ENCODE measurements at places on chromosomes 1 and 21.

DNA sequence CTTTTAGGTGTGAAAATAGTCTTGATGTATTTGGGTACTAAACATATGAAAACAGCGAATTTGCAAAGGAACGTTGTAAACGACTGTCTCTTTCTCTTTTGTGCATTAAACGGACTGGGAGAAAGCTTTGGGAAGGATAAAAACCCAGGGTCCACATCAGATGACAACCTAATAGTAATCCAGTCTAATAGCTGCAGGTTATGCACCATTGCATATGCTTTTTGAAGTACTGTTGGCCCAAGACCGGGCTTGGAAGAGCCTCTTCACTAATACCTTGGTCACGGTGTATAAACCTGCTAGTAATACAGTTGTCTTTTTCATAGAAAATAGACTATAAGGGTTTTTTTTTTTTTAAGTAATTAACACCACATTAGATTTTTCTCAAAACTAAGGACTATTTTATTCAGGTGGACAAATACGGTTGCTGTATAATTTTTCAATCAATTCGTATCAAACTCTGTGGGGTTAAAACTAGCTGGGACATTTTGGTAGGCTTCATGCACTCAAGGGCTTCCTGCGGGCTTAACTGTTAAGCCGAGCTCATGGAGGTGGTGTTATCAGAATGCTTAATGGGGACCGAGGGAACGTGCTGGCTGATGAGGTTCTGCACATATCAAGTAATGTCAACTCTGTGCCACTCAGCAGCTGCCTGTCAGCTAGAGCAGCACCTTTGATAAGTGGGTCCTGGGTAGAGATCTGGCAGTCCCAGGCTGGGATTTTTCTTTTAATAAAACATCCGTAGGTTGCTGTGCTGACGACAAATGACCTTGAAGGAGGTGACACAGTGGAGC is 2.1 kb downstream of the RYR2 start:
- no peak for DNase-seq

DNA sequence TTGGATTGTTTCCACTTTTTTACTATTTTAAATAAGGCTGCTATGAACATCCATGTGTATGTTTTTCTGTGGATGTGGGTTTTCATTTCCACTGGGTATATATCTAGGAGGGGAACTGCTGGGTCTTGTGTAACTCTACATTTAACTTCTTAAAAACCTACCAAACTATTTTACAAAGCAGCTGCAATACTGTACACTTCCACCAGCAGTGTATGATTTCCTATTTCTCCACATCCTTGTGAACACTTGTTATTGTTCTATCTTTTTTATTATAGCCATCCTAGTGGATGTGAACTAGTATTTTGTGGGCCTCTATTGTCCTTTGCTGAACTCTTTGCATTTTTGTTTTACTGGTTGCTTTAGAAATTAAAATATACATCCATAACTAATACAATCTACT is 33.4 kb downstream of the DIPK1A start:
- DNase-seq, result no peak

DNA sequence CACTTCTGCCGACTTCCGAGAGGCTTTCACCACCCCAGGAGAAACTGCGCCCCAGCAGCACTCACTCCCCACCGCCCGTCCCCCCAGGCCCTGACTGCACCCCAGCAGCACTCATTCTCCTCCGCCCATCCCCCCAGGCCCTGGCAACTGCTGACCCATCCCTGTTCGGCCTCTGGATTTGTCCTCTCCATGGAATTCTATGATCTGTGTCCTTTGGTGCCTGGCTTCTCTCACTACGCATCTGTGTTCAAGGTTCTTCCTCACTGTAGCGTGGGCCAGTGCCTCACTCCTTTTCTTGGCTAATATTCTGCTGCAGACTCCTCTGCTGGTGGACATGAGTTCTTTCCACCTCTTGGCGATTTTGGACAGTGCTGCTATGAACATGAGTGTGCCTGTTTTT is 121.8 kb upstream of the ARHGEF16 start:
- DNase-seq, result no peak

GRCh38 chr1:51634618-51635017 is 17.7 kb downstream of the OSBPL9 start:
- no peak for DNase-seq

DNA sequence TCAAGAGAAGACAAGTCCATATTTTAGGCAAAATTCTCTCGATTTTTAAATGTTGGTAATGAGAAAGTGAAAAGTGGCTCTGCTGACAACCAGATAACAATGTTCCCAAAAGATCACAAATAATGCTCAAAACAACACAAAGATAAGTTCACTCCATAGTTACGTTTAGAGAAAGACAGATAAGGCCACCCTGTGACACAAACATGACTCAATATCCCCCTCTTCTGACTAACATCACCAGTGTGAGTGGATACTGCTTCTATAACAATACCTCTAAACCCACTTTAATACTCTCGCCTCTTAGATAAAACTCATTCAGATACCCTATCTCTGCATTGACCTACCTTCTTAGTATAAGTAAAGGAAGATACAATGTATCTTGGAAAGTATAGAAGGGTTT is 51.2 kb upstream of the RGS7 start:
- DNase-seq, result peak; percentile 12

DNA sequence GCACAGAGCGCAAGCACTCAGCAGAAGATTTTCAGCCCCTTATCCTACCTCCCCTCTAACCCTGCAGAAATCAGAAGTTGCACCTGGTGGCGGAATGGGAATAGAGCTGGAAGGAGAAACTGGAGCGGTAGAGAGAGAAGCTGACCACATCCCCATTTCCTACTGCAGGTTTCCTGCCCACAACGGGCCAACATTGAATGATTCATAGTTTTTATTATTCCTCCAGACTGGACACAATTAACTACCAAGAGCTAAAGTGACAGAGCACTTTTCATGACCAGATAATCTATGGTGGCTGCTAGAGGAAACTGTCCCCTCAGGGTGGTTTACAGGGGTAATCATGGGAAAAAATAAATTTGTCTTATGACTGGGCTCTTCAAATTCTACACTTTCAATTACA is 21.3 kb upstream of the LRRC8D start:
- DNase-seq, result peak; percentile 14

GRCh38 chr1:102535829-102536505 is 539.2 kb upstream of the OLFM3 start:
- no peak for DNase-seq

DNA sequence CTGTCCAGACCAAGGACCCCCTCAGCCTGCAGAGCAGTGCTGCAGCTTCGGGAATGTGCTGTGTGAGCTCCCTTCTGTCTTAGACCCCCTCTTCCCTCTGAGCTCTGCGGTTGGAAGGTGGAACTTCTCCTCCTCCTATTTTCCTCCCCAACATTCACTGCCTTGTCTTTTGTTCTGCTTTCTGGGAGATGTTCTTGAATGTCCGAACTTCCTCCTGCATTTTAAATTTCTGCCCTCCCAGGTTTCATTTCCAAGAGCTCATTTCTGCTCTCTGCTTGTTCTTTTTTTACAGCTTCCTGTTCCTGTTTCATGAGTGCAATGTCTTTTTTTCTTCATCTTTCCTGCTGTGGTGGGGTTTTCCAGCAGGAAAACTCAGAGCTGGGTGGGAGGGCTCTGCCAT is 29.3 kb downstream of the RRP1 start:
- DNase-seq, result no peak

DNA sequence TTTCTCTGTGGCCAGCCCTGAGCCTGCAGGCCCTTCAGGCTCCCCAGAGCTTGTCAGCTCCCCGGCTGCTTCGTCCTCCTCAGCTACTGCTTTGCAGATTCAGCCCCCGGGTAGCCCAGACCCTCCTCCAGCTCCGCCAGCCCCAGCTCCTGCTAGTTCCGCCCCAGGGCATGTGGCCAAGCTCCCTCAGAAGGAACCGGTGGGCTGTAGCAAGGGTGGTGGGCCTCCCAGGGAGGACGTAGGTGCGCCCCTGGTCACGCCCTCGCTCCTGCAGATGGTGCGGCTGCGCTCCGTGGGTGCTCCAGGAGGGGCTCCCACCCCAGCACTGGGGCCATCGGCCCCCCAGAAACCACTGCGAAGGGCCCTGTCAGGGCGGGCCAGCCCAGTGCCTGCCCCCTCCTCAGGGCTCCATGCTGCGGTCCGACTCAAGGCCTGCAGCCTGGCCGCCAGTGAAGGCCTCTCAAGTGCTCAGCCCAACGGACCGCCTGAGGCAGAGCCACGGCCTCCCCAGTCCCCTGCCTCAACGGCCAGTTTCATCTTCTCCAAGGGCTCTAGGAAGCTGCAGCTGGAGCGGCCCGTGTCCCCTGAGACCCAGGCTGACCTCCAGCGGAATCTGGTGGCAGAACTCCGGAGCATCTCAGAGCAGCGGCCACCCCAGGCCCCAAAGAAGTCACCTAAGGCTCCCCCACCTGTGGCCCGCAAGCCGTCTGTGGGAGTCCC is 45.4 kb downstream of the YARS1 start:
- DNase-seq, result no peak

DNA sequence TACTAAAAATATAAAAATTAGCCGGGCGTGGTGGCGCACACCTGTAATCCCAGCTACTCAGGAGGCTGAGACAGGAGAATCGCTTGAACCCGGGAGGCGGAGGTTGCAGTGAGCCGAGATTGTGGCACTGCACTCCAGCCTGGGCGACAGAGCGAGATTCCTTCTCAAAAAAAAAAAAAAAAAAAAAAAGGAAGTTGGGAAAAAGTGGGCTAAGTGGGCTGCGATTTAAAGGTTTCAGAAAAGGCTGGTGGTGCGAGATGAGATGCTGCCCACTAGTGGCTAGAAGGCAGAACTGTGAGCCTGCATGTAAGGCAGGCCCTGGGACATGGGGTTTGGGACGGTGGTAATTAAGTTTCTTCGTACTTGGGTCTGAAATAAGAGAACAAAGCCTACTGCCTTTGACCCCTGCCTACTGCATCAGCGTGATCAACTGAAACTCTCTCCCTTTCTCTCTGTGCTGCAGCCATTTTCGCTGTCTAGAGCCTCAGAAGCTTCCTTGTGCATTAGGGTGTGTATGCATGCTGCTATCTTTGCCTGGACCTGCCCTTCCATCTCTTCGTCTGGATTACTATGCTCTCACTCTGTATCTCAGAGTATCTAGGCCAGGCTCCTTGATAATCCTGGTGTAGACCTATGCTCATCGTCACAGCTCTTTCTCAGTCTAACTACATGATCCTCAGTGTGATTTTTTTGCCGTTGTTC is 12.4 kb downstream of the FMOD start:
- DNase-seq, result peak; percentile 61

DNA sequence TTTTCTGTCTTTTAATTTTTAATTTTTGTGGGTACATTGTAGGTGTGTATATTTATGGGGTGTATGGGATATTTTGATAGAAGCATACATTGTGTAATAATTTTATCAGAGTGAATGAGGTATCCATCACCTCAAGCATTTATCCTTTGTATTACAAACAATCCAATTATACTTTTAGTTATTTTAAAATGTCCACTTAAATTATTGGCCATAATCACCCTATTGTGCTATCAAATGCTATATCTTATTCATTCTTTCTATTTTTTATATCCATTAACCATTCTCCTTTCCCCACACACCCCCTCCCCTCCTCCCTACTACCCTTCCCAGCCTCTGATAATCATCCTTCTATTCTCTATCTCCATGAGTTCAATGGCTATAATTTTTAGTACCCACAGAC is 70.2 kb upstream of the TSHB start:
- no peak for DNase-seq

- DNase-seq, result no peak
Observed at GRCh38 chr1:68221980-68222373, 10.3 kb downstream of the WLS start.

DNA sequence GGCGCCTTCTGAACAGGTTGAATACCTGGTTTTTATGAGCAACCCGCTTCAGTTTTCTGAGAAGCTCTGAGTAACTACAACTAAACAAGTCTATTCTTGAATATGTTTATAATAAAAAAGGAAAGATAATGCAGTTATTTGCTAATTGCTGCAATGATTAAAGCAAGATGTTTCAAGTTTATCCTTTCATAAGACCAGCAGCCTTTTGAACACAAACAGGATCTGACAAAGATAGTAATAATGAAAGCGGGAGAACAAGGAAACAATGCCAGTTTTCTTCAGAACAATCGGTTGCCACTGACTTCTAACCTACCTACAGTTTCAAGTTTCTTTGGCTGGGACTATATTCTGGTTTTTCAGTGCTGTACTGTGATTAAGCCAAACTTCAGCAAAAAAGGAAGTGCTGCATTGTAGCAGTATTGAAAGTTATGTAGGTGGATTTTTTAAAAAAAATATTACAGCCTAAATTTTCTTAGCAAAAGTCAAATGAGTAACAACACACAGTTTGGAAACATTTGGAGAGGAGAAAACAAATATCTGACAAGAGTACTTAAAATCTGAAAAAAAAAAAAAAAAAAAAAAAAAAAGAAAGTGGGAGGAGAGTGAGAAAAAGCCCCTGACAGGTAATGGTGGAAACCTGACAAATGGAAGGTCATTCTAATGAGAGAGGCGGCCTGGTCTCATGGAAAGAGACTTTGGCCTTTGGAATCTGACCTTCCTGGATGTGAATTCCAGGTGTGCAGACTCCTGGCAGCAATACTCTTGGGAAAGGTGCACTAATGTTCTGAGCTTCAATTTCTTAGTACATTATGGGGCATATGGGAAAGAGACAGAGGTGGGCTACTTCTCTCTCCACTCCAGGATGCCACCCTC is 11.4 kb downstream of the KCNJ15 start:
- DNase-seq, result no peak

GRCh38 chr1:165675794-165676193 is 22.6 kb downstream of the ALDH9A1 start:
- no peak for DNase-seq

- no peak for DNase-seq
Observed at GRCh38 chr1:80369780-80370179, 1363.2 kb upstream of the ADGRL4 start.

GRCh38 chr1:18529714-18530113 is 49.0 kb downstream of the KLHDC7A start:
- DNase-seq, result no peak

DNA sequence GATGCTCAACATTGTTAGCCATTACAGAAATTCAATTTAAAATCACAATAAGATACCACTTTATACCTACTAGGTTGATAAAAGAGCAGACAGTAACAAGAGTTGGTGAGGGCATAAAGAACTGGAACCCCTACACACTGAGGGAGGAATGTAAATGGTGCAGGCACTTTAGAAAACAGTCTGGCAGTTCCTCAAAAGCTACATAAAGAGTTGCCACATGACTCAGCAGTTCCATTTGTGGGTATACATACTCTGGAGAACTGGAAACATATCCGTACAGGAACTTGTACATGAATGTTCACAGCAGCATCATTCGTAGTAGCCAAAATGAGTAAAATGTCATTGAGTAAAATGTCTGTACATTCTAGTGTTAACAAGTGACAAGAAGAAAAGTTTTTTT is 17.0 kb downstream of the NSL1 start:
- DNase-seq, result peak; percentile 73

DNA sequence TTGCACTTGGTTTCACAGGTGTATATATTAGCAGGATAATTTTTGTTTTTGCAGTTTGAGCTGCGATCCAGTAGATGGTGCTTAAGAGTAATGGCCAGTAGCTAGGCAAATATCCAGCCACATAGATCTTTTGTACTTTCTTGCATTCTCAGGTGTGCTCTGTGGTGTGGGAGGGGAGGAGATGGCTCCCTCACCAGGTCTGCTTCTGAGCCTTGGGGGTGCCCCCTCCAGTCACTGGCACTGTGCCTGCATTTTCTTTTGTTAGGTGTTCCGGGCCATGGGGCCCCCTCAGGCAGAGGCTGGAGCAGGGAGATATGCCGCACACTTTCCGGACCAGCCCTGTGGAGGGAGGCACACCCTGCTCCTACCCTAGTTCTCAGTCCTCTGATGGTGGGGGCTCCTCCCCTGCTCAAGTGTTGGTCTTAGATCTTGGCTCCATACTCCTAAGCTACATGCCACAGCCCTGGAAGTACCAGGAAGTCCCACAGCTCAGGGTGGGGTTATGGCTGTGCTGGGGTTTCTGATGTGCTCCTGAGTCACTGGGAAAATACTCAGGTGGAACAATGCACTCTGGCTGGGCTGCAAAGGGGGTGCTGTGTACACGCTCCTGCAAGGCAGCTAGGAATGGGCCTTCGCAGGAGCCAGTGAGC is 197.6 kb upstream of the DMRTA2 start:
- DNase-seq, result peak; percentile 94

All from hematopoietic multipotent progenitor cell treated with erythropoietin and hydrocortisone succinate and interleukin-3 and kit ligand, for 8 days (in vitro differentiated cells).